Suppressor macrophage (primary cell): ENCODE measurements at places on chromosomes 7 and 10.
A peak's percentile ranks its signal among the peaks of the same experiment; 100 is the strongest.

GRCh38 chr10:59648711-59649201, 60.9 kb downstream of the SLC16A9 start:
- DNase-seq, result no peak

GRCh38 chr7:156610601-156611000, 30.0 kb upstream of the RNF32 start:
- no peak for DNase-seq

- no peak for DNase-seq
Observed at GRCh38 chr10:63670291-63670898, 149.2 kb downstream of the REEP3 start.

DNA sequence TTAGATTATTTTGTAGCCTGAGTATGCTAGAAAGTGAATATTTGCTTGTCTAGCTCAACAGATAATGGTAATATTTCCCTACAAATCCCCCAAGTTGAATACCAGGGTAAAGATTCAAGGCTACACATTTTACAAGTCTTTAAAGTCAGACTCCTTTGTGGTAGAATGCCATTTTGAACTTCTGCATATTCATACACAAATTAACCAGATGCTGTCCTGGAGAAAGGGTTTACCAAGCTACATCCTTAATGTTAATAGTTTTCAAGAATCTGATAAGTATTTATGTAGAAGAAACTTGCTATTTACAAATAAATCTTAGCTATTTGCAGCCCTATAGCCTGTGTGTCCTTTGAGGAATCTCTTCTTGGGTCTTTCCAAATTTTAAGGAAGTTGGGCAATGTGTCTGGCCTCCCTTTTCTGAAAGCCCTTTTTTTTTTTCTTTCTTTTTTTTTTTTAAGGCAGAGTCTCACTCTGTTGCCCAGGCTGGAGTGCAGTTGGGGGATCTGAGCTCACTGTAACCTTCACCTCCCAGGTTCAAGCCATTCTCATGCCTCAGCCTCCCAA, 82.6 kb downstream of the CPEB3 start:
- peak; percentile 60 for DNase-seq

GRCh38 chr10:126777714-126778113, 107.2 kb upstream of the C10orf90 start:
- no peak for DNase-seq

DNA sequence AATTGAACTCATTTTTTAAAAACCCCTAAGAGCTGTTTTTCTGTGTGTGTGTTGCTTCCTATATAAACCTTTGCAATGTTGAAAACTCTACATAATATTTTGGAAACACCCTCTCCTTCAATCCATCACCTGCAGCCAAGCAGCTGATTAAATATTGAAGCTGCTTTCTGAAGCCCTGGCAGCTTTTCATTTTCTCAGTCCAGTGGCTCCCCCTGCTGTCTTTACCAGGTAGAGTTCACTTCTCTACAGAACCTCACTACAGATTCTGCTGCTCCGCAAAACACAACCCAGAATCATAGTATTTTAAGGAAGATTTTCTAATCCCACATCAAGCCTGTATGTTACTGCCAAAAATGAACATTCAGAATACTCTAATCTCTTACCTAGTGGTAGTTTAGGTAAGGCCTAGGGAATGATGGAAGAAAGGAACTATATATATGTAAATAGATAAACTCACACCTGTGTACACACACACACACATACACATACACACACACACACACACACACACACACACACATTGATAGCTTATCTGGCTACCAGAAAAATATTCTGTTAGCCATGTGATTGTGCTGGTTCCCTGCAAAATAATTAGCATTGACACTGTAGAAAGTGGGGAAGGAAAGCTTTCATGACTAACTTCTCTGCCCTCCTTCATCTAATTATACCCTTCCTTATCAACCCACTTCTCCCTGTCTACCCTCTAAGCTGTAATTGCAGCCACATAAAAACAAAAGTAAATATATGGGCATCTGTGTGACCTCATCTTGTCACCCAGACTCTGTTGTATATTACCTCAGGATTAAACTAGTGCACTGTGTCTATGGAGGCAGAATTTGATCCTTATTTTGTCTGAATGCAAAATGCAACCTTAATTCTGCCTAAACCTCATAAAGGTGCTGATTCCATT, 229.5 kb upstream of the FZD1 start:
- DNase-seq, result peak; percentile 48

- no peak for DNase-seq
Observed at GRCh38 chr7:43470110-43470509, 112.8 kb upstream of the STK17A start.

- DNase-seq, result no peak
Observed at GRCh38 chr10:11593612-11594011, 17.8 kb downstream of the USP6NL start.

DNA sequence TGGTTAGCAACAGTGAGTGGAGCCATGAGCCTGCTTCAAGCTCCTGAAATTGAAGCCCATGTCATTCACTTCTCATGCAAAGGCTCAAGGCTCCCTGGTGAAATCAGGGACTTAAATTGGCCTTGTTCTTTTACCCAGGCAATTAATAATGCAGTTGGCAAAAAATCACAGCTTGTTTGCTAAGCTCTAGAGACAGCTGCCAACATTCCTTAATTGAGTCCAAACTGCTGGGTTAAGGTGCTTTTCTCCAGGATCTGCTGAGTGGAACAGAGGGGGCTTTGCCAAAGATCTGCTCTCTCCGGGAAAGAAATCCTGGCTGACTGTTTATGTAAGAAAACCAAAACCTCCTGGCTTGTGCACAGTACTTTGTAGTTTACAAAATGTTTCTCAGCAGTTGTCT, 257.6 kb upstream of the GHITM start:
- no peak for DNase-seq

DNA sequence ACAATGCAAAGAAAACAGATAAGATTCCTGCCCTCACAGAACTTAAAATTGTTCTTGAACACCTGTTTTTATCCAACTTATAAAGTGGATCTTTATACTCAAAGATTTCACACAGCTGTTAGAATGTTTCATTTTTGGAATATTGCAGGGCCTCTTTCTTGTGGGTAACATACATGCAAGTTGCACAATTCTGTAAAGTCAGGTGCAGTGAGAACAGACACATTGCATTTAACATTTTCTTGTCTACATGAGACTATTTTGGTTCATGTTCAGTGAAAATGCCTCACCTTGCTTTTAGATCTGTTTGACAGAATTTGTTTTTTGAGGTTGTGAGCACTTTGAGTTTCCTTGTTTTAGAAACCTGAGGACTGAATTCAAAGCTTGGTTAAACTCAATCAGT, 707.8 kb downstream of the SUGCT start:
- no peak for DNase-seq
